ENCODE measurements at places on chromosomes 7 and 10.

DNA sequence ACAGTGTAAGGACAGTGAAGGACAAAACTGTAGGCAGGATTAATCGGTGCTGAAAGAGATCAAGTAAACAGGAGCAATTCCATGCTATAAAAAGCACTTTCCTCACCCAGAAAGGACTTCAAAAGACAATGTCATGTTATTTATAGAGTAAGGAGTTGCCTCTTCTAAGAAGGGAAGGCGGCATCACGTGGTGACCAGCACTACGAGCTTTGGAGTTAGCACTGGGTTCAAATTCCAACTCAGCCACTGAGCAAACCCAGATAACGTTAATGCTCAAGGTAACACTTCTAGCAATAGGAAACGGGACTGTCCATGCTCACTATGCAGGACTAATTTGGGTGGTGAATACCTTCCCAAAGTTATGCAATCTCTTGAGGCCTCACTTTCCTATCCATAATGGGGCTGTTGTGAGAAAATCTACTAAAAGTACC lies 715 bp upstream of the PANK1 start:
- no peak for DNase-seq

- no peak for DNase-seq
These were observed 10.6 kb upstream of the CPVL start for GRCh38 chr7:29156907-29157452.

DNA sequence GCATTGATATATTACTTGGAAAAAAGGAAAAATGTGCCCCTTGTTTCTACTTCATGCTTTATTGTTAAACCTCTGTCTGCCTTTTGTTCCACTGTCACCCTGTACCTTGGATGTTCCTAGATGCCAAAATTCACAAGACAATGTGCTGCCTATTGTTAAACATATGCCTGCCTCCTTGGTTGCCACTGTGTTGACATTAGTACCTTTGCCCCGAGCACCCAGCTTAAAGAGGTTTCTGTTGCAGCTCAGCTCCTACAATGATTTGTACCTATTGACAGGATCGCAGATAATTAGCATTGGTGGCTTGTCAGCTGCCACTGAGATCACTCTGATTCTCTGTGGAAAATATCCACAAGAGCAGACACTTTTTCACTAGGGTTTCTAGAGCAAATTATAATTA lies 188.0 kb downstream of the KCND2 start:
- no peak for DNase-seq

DNA sequence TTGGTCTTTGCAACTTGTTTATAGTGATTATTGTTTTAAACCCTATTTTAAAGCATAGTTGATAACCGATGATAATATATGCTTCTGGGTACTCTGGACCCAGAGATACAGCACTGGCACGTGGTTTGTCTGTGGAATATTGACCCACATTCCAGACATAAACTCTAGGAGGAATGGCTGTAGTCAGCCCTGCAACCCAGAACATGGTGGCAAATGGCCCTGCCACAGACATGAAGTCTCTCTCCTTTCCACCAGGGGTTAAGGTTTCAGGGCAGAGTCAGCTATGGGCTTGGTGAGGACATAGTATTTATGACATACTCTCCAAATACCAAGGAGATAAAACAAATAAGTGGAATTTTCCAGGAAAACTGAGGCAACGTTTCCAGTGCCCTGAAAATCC lies 83.6 kb downstream of the NAMPT start:
- DNase-seq: no peak

- no peak for DNase-seq
These were observed 11.0 kb downstream of the RRP12 start for GRCh38 chr10:97390091-97390490.

DNA sequence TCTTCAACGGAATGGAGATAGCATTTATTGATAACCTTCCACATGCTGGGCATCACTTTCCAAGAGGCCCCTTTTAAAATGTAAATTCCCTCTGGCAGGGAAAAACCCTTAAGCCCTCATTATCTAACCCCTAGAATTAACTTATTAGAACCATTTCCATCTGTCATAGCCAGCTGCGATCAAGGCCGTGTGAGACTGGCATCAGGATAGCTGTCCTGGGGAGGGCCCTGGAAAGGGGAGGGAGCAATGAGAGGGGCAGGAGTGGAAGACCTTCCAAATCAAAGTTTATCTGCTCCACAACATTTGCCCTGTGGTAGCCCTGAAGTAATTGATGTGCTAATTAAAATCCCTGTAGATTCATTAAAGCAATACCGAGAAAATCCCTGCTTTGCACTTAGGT lies 45.0 kb upstream of the JAZF1 start:
- DNase-seq: no peak

GRCh38 chr7:2660359-2661095 lies 27.5 kb upstream of the AMZ1 start:
- DNase-seq: no peak

DNA sequence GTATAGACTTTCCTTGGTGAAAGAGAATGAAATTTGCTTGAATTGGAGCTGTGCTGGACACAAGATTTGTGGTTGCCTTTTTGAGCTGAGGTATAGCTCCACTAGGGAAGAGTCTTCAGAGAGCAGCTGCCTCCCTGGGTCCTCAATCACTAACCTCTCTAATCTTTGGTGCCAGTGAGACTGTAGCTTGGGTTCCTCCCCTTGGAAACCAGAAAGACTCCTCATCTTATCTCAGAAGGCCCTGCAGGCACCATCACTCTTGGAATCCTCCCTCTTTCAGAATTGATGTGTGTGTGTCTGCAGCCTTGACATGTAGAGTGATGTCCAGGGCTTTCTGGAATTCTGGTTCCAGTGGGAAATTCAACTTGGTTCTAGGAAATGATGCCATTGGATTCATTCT lies 426.5 kb downstream of the RPS24 start:
- DNase-seq: no peak

DNA sequence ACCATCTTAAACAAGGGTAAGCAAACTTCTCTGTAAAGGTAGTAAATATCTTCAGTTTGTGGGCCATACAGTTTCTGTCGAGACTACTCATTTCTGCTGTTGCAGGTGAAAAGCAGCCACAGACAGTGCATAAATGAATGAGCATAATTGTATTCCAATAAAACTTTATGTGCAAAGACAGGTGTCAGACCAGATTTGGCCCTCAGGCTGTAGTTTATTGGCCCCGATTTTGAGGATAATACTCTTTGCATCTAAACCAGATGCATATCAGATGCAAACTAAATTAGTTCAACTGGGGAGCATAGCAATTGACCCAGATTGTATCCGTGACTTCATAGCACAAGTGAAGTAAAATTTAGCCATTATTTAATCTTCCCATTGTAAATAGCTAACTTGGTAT lies 70.0 kb downstream of the SNX10 start:
- no peak for DNase-seq

DNA sequence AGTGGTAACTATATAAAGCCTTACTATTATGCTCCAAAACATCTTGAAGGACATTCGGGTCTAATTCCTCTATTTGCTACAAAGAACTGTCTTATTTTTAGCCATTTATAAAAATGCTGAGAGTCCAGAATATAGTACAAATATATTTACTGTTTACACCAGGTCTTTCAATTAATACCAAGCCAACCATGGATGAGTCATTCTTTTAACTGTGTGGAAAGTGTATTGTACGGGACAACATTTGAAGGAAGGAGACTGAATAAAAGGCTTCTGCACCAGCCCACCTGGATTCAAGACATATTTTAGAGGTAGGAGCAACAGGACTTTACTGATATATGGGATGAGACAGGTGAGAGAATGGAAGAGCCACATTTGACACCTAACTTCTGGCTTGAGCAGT lies 35.4 kb downstream of the MASTL start:
- no peak for DNase-seq

- DNase-seq: no peak
These were observed 28.2 kb upstream of the ECHDC3 start for GRCh38 chr10:11713963-11714362.

- peak; percentile 70 for DNase-seq
These were observed 22.9 kb upstream of the C10orf105 start for GRCh38 chr10:71742301-71743088.

DNA sequence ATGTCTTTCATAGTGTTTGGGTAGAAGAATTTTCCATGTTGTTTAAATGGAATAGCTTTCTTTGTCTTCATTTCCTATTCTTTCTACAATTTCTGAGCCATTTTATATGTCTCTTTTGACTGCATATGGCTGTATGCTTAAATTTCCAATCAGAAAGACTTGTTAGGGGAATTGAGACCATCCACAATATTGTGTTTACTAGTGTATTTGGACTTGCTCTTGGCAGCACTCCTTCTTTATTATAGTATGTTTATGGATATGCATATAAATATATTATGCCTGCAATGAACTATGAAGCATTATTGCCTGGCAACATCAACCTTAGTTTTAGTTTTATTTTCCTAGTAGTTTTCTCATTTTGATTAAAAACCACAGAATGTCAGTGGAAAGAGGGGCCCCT lies 92.7 kb downstream of the NRG3 start:
- DNase-seq: no peak

GRCh38 chr10:100008708-100009282 lies 952 bp downstream of the DNMBP start:
- no peak for DNase-seq

GRCh38 chr7:129469930-129470329 lies 32.4 kb upstream of the SMKR1 start:
- DNase-seq: no peak

GRCh38 chr10:11756766-11757315 lies 14.7 kb downstream of the ECHDC3 start:
- no peak for DNase-seq

DNA sequence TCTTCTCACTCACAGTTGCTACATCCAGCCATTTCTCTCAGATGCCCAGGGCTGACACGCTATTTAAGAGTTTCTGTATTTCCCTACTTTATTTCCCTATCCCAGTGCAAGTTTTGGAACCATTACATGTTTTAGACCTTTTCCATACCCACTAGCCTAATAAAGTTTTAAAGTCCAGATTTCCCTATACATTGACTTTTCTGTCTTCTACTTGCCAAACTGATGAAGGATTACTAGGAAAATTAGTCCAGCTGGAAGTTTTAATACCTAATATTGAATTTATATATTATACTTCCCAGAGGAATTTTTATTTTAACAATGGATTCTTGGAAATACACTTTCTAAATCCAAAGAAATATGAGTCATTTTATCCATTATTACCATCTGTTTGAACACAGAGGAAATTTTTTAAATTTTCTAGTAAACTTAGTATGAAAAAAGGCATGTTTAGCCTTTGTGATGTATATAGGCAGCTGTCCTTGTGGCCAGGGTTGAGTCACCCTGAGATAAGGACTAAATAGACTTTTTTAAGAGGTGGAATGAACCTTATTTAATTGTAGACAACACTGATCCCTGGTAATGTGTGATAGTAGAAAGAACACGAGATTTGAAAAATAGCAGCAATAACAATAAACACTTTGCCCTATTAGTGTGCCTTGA lies 205.0 kb downstream of the TFEC start:
- no peak for DNase-seq

- DNase-seq: no peak
These were observed 1276.3 kb upstream of the AUTS2 start for GRCh38 chr7:68321776-68322496.

- DNase-seq: no peak
These were observed 82.2 kb downstream of the SLC16A9 start for GRCh38 chr10:59627366-59628018.

- peak; percentile 65 for DNase-seq
These were observed at the start of gene PPP1R3C for GRCh38 chr10:91632671-91633550. Gene PPP1R3C (minus strand): TSS chr10:91633071. CDS start chr10:91632969, 102 bp downstream.

- DNase-seq: no peak
These were observed 33.9 kb upstream of the GSAP start for GRCh38 chr7:77450054-77450453.

- DNase-seq: no peak
These were observed 16.1 kb upstream of the FOXI2 start for GRCh38 chr10:127720903-127721302.

DNA sequence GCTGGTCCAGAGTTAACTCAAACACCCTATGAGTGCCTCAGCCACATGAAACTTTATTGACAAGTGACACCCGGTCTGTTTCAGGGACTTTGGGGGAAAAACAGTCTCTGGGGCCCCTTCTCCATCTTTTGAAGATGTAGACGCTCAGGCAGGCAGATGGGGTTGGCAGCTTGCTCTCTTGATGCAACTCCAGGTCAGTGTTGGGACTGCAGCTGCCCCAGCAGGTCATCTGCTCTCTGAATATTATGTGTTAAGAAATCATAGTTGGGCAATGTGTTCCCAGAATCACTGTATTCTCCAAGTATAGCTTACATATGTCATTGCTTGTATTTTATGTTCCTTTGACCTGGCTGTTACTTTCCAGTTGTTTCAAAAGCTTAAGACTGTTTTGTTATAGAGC lies 544.9 kb upstream of the MGMT start:
- no peak for DNase-seq

- DNase-seq: no peak
These were observed 2.2 kb downstream of the ARHGAP21 start for GRCh38 chr10:24721229-24722106.

DNA sequence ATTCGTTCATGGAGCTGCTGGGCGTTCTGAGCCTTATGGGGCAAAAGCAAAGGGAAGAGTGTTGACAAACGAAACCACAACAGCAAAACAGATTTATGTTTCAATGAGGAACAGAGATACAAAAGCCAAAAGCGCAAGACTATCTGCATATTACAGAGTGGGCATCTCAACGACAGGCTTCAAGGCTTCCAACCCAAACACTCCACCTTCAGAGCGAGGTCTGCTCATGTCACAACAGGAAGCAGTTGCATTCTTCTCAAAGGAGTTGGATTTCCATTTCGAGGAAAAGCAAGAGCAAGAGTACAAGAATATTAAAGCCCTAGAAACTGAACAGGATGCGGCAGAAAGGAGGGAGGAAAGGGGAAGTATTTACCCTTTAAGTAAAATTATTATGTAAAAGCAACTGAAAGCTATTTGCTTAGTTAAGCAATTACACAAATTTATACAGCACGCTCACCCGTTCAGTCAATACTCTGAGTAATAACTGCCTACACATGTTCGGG lies 189.3 kb downstream of the ELMO1 start:
- no peak for DNase-seq

DNA sequence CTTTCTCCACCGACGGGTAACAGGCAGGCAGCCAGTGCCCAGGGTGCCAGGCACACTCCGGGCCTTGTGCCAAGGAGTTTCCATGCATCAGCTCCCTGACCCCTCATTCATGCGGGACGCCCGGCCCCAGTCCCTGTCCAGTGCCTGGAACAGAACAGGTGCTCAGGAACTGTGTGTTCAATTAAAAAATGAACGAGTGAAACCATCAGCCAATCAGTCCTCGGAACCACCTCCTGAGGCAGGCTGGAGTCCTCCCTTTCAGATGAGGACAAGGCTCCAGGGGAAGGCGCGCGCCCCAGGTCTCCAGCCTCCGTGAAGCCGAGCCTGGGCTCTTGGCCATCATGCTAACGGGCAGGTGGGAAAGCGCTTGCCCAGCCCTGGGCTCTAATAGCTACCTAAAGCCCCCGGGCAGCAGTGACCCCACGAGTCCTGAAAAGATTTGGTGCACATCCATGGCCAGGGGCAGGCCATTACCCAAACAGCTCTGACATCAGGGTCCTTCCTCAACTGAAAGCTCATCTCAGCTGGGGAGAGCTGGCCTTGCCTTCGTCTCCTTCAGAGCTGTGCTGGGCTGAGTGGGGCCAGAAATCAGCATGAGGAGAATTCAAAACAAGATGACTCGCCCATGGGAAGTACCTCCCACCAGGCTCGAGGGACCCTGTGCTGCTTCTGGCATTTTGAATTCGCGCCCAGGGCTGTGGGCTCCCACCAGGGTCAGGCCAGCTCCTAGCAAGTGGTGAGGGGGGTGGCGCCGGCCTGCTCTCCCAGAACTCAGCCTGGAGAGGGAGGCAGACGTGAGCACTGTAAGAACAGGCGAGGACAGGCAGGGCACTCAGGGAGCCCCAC lies 200.5 kb downstream of the MAD1L1 start:
- DNase-seq: no peak
